ENCODE measurements at places on chromosomes 5 and 9.
A peak's percentile ranks its signal among the peaks of the same experiment; 100 is the strongest.

- DNase-seq = no peak
These were observed 181.1 kb upstream of the MEF2C start for GRCh38 chr5:89064054-89064453.

DNA sequence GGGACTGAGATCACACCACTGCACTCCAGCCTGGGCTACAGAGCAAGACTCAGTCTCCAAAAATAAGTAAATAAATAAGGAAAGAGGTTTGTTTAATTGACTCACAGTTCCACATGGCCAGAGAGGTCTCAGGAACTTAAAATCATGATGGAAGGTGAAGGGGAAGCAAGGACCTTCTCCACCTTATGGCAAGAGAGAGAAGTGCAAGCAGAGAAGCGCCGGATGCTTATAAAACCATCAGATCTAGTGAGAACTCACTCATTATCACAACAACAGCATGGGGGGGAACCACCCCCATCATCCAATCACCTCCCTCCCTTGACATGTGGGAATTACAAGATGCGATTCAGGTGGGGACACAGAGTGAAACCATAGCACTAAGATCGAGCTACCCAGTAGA is 22.8 kb upstream of the RGMB start:
- peak; percentile 16 for DNase-seq

DNA sequence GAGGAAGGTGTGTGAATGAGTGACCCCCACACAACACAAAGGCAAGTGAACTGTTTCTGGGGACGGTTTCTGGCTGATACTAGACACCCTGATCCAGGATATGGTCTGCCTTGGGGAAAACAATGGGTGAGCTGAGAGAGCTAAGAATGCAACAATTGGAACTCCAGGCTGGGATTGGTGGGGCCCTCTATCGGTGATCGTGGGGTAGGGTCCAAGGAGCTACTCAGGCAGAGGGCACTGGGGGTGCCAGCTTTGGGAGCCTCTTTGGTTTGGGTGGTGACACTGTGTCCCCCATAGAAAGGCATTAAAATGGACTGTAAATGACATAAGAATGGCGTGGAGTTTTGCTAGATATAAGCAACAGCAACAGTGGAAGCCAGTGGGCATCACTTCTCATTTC is 439.1 kb downstream of the DMAC1 start:
- peak; percentile 7 for DNase-seq

DNA sequence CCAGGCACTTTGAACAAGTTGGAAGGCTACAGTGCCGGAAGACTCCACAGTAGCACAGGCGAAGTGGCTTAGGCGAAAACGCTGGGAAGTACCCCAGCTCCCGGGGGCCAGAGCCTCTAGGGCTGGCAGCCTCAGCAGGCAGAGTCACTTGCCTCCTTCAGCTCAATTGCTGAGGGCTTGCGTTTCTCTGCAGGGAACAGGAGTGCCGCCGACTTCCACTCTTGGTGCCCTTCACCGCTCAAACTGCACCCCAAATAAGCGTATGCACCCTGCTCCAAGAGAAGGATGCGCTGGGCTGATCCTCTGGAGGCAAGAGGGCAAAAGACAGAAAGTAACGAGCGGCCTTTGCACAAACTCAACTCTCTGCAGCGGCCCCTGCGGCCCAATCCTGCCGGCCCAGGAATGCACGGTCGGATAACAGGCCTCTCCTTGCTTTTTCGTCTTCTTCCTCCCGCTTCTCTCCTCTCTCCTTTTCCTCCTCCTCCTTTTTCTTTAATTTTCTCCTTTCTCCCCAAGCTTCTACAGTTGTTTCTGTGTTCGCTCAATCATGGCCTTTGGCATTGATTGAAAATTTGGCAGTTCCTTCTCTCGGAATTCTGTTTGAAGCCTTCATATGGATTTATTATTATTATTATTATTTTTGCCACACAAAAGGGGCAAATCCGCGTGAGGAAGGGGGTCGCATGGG is 1.1 kb upstream of the S1PR3 start:
- no peak for DNase-seq

DNA sequence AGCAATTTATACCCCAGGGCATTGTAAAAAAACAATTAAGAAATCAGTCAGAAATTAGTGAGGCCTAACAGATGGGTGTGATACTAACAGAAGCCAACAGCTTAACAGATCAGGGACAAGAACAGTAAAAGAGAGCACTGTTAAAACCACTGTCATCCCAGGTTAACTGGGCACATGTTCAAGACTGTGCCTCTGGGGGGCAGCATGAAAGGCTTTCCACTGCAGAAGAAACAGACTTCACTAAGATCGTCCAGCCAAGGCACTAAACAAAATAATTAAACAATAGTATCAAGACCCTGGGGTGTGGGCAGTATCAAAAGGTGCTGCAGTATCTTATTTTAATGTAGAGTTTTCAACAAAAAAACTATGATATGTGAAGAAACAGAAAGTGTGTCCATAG is 43.5 kb downstream of the FBN2 start:
- no peak for DNase-seq

DNA sequence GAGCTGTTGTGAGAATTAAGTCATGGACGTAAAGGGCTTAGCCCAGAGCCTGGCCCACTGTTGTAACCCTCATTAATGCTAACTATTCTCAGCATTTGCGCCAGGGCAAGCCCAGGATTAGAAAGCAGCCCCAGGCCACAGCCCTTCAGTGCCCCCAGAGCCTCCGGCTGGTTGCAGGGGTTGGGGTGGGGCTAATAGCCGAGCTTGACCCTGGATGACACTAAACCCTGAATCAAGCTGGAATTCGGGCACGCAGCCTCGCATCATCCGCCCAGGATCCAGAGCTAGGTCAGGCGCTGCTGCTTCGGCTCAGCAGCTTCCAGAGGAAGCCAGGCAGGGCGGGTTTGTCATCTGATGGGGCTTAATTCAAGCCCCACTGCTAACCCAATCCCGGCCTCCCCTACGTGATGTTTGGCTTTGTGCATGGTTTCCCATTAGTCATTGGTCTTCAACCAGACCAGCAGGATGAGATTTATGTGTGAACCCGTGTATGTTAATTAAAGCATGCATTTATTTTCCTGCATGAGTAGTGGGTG is 1.2 kb upstream of the MEGF9 start:
- DNase-seq = peak; percentile 50
